ENCODE measurements at places on chromosomes 4 and X.

GRCh38 chr4:153566631-153567150 is 100.5 kb downstream of the TMEM131L start:
- no peak for DNase-seq

GRCh38 chr4:175341203-175341755 is 423.1 kb downstream of the ADAM29 start:
- no peak for DNase-seq

DNA sequence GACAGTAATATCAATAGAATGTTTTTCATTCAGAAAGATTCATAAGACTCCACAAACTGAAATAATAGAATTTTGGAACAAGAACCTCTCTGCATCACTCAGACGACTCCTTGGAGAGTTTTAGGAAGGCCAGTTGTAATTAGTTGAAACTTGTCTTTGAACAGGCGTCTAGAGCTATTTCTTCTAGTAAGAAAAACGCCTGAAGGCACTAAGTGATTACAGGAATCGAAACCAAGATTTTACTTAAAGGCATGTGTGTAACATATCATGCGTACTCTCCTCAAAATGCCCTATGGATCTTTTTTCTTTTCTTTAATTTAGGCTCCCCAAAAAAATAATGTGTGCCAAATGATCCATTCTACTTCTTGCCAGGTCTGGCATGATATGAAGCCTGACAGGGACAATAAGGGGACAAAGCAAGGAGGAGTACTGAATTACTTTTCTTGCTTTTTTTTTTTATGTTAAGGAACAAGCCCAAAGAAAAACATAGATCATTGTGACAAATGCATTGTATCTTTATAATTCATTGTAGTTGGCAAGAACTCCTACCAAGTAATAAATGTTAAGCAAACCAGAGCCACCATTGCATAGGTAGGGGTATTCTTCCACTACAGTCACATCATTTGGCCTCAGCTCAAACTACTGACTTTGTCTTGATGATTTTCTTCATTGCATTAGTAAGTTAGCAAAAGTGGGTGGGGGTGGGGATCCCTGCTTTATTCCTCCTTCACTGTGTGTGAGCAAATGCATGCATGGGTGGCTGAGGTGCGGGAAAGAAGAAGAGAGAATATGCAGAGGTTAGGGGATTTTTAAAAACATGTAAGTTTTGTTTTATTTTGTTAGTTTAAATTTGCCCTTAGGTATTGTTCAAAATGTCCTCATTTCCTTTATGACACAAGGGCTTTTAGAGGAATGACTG is 79.9 kb upstream of the ATOH1 start:
- no peak for DNase-seq

DNA sequence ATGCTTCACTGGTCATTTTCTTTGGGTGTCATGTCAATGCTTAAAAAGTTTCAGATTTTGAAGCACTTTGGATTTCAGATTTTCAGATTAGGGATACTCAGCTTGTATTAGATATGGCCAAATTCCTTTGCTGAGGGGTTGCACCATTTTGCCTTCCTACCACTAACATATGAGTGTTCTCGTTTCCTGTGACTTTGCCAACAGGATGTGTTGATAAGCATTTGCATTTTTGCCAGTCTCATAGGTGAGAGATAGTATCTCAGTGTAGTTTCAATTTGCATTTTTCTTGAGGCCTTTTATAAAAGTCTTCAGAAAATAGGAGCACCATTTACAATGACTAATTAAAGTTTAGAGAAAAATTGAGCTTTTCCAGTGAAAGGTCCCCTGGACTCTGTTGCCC is 71.6 kb upstream of the CLCN4 start:
- no peak for DNase-seq

DNA sequence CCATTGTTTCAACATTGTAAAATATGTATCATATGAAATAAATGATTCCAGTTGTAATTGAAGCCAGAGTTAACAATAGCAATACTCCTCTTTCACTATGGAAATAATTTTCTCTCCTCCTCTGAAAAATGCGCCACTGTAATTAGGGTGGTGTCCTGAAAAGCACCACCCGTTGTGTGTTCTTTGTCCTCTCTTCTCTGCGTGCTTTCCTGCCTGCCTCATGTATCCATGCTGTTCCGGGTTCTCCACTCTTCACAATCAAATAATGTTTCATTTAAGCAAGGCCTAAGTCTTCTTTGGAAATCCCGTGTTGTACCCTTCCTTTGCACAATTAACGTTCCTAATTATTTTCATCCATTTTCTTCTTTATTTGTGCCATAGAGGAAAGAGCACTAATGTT is 293.3 kb downstream of the ADGRL3 start:
- no peak for DNase-seq

GRCh38 chrX:40418146-40418812 is 162.5 kb upstream of the ATP6AP2 start:
- no peak for DNase-seq

Data from amniotic stem cell (primary cell).